H1 (cell line): ENCODE measurements at places on chromosomes 1 and 21.

- no peaks in the 10 kb centered on the region for H3K4me1 ChIP-seq
- H3K27ac ChIP-seq, result no peak overlapping the region
- no peak overlapping the region for H3K4me3 ChIP-seq
- DNase-seq, result no peak
Observed at GRCh38 chr1:4126731-4127591, 226.9 kb upstream of the C1orf174 start.

- H3K27ac ChIP-seq, result no peak overlapping the region
- no peak overlapping the region for H3K4me3 ChIP-seq
- no peaks in the 10 kb centered on the region for H3K36me3 ChIP-seq
- DNase-seq, result no peak
Observed at GRCh38 chr1:208149776-208150514, 94.2 kb downstream of the PLXNA2 start.

- H3K27me3 ChIP-seq, result no peaks in the 10 kb centered on the region
- DNase-seq, result no peak
- H3K27ac ChIP-seq, result no peak overlapping the region
- H3K4me3 ChIP-seq, result no peak overlapping the region
- H3K4me1 ChIP-seq, result no peaks in the 10 kb centered on the region
- H3K36me3 ChIP-seq, result peaks cover under 1% of the 10 kb centered on the region; the same call in 1 of the 2 replicates
Observed at GRCh38 chr1:40751802-40752201, 31.8 kb upstream of the KCNQ4 start.

- H3K4me3 ChIP-seq, result no peak overlapping the region
- no peaks in the 10 kb centered on the region; the same call in 1 of the 2 replicates for H3K4me1 ChIP-seq
- no peaks in the 10 kb centered on the region for H3K36me3 ChIP-seq
- no peak overlapping the region for H3K27ac ChIP-seq
Observed at GRCh38 chr1:153353226-153353947, 4.3 kb upstream of the S100A9 start.

DNA sequence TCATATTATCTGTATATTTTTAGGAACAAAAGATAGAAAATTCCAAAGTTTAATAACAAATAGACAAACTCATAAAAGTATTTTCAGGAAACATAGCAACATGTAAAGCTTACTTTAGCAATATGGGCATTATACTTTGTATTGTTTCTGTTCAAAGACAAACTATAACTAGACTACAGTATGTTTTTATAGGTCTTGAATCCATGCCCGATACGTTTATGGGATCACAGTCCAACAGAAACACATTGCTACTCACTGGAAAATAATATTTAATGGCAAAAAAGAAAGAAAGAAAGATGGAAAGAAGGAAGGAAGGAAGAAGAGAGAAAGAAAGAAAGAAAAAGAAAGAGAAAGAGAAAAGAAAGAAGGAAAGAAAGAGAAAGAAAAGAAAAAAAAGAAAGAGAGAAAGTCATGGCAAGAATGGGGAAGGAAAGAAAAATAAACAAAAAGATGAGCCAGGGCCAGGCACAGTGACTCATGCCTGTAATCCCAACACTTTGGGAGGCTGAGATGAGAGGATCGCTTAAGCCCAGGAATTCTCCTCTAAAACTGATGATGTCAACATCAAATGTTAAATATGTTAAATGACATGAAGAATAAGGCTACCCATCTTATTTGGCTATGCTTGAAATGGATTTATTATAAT, 32.7 kb downstream of the TM2D1 start:
- H3K4me3 ChIP-seq, result no peak overlapping the region
- no peaks in the 10 kb centered on the region for H3K27me3 ChIP-seq
- no peaks in the 10 kb centered on the region for H3K36me3 ChIP-seq
- no peak for DNase-seq
- H3K4me1 ChIP-seq, result no peaks in the 10 kb centered on the region

- H3K27me3 ChIP-seq, result no peaks in the 10 kb centered on the region
- H3K36me3 ChIP-seq, result no peaks in the 10 kb centered on the region
- DNase-seq, result no peak
Observed at GRCh38 chr21:44433791-44434567, 21.3 kb upstream of the LRRC3 start.

DNA sequence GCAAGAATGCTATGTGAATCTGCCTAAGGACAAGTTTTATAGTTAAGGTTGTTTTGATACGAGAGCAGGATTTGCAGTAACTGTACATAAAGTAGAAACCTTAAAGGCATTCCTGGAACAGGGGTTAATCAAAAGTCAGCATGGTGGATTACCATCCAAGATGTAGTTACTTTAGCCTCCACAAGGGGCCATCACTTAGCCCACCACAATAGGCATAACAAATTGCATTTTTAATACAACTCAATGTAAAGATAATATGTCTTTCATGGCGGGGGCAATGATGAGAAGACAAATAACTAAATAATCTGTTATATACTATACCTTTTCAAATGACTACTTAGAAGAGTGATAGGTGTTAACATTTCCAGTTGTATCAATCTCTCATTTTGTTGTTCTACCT, 611.2 kb upstream of the ADGRL4 start:
- H3K4me1 ChIP-seq, result no peaks in the 10 kb centered on the region
- DNase-seq, result no peak
- no peak overlapping the region for H3K27ac ChIP-seq
- H3K36me3 ChIP-seq, result no peaks in the 10 kb centered on the region
- H3K27me3 ChIP-seq, result no peaks in the 10 kb centered on the region
- H3K4me3 ChIP-seq, result no peak overlapping the region

GRCh38 chr1:1085911-1086841, 12.1 kb upstream of the RNF223 start:
- no peak overlapping the region for H3K4me3 ChIP-seq
- no peaks in the 10 kb centered on the region for H3K36me3 ChIP-seq

DNA sequence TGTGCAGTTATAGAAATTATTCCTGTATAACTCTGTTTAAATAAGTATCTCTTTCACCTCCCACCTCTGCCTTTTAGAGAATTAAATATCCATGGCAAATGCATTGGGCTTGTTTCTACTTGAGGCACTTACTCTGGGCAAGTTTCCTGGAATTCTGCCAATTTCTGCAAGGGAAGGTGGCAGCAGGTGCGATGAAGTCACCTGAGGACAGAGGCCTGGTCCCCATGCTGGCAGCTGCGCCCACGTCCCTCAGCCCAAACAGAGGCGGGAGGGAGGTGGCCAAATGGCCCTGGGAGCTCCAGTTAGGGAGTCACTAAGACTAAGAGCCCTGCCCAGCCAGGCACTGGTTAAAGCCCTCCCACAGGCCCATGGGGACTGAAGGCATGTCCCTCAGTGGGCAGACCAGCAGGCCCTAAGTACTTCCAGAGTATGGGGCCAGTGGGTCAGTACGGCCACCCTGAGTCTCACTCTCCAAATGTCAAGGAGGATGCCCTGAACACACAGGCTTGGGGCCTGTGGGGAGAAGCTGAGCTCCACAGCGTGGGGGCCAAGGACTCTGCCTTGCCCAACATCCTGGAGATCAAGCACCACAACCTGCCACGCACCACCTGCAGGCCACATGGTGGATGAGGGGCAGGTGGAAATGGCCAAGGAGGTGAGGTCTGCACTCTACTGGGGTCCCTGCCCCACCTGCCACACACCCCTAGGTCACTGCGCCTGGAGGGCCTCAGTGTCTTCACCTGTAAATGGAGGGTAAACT, 19.4 kb downstream of the ACOT7 start:
- H3K4me1 ChIP-seq, result peaks cover 2% of the 10 kb centered on the region; the same call in 1 of the 2 replicates
- DNase-seq, result no peak
- H3K36me3 ChIP-seq, result no peaks in the 10 kb centered on the region
- H3K4me3 ChIP-seq, result no peak overlapping the region

DNA sequence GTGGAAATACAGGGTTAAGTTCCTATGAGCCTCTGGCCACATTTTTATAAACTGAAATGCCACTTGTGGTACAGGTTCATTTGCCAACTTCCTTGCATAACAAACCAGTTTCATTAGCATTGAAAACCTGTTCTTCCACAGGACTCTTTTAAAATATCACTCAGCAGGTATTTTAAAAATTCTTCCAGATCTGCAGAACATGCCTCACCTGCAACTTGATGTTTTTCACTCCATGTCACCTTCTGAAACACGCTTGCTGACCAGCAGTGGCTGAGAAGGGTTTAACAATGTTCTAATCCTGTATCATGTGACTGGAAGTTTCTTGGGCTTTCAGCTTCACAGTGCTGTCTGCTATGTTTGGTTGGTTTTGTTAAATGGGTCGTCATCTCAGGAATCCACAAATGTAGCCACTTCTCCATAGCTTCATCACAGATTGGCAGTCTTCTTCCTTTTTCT, 17.6 kb upstream of the CBR3 start:
- H3K4me1 ChIP-seq, result no peaks in the 10 kb centered on the region
- no peak overlapping the region for H3K27ac ChIP-seq
- no peak overlapping the region for H3K4me3 ChIP-seq
- H3K36me3 ChIP-seq, result no peaks in the 10 kb centered on the region; the same call in 1 of the 2 replicates
- no peaks in the 10 kb centered on the region for H3K27me3 ChIP-seq

GRCh38 chr1:121587777-121588176, 403.0 kb downstream of the SRGAP2C start:
- no peaks in the 10 kb centered on the region for H3K27me3 ChIP-seq
- H3K4me3 ChIP-seq, result no peak overlapping the region
- H3K4me1 ChIP-seq, result peaks cover 9% of the 10 kb centered on the region; the same call in 1 of the 2 replicates
- no peak for DNase-seq
- H3K27ac ChIP-seq, result no peak overlapping the region

DNA sequence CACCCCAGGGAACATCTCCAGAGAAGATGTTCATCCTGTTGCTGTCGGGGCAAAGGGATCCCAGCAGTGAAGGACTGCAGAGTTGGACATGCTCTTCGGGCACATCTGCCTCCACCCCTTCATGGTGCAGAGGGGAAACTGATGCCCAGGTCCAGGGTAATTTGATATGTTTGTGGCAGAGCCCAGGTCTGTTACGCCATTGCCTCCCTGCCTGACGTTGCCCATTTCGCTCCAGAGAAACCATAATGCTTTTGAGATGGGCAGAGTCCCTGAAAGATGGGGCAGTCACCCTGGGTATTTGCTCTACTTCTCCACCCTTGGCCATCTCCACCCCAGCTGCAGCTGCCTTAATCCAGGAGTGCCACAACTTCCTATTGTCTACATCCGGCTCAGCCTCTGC, 290.4 kb upstream of the POU3F1 start:
- no peaks in the 10 kb centered on the region for H3K27me3 ChIP-seq
- H3K4me3 ChIP-seq, result no peak overlapping the region
- peaks cover 6% of the 10 kb centered on the region; the same call in 1 of the 2 replicates for H3K4me1 ChIP-seq
- H3K27ac ChIP-seq, result no peak overlapping the region
- no peak for DNase-seq

GRCh38 chr21:29115899-29116298, 14.5 kb upstream of the MAP3K7CL start:
- no peaks in the 10 kb centered on the region for H3K27me3 ChIP-seq
- H3K36me3 ChIP-seq, result no peaks in the 10 kb centered on the region
- no peak for DNase-seq
- no peak overlapping the region for H3K27ac ChIP-seq
- no peak overlapping the region for H3K4me3 ChIP-seq

DNA sequence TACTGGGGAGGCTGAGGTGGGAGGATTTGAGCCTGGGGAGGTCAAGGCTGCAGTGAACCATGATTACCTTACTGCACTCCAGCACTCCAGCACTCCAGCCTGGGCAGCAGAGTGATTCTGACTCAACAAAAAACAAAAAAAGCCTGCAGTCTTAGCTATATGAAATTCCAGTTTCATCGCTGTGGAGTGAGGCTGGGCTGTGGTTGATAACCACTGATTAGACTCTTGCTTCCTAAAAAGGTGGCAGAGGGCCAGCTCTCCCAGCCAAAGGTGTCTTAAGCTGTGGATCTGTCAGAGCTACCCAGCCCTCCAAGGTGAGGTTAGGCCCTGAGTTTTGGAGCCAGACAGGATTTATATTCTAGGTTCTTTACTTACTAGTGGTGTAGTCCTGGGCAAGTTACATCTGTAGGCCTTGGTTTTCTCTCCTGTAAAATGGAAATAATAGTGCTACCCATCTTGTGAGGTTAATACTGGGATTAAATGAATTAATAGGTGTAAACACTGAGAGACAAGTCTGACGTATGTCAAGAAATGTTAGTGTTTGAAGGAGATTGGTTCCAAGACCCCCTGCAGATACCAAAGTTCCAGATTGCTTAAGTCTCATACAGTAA, 35.9 kb downstream of the TMCC2 start:
- H3K4me3 ChIP-seq, result no peak overlapping the region
- no peak for DNase-seq

GRCh38 chr1:43464681-43465504, 11.2 kb upstream of the HYI start:
- H3K27me3 ChIP-seq, result no peaks in the 10 kb centered on the region
- no peaks in the 10 kb centered on the region for H3K36me3 ChIP-seq
- H3K27ac ChIP-seq, result no peak overlapping the region
- no peak overlapping the region for H3K4me3 ChIP-seq
- H3K4me1 ChIP-seq, result no peaks in the 10 kb centered on the region

- peaks cover 14% of the 10 kb centered on the region for H3K4me1 ChIP-seq
- no peaks in the 10 kb centered on the region for H3K36me3 ChIP-seq
- peak overlapping the region; percentile 67 for H3K4me3 ChIP-seq
- H3K27ac ChIP-seq, result peak overlapping the region; percentile 99
Observed at GRCh38 chr1:91501523-91501851, 836 bp downstream of the CDC7 start.

GRCh38 chr21:19523746-19524145, 1120.2 kb upstream of the TMPRSS15 start:
- no peaks in the 10 kb centered on the region for H3K4me1 ChIP-seq
- no peak overlapping the region for H3K27ac ChIP-seq
- H3K4me3 ChIP-seq, result no peak overlapping the region
- H3K27me3 ChIP-seq, result no peaks in the 10 kb centered on the region
- H3K36me3 ChIP-seq, result no peaks in the 10 kb centered on the region

DNA sequence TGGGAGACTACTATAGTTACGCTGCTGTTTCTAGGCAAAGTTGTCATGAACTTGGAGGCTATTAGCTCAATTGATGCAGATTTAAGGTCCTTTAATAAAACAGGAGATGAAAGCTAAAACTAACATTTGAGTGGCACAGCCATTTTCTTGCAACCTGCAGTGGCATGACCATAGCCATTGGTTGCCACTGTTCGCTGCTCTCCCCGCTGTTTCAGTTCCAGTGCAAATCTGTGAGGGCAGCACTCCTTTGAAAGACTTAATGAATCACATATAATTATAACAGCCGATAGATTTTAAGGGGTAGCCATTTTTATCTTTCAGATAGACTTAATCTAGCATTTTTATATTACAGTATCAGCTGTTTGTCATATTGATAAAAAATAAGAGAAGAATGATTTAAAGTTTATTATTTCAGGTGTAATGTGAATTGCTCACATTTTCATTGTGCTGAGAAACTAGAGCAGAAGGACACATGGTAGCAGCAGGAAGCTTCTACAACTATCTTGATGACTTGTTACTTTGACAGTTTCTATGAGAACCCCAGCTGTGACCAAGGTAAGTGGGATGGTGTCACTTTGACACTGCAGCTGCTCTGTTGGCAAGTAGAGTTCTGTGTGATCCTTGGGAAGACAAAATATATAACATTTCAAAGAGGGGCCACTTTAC, 203.7 kb downstream of the PLA2G4A start:
- H3K4me1 ChIP-seq, result no peaks in the 10 kb centered on the region
- H3K27ac ChIP-seq, result no peak overlapping the region
- DNase-seq, result no peak
- H3K4me3 ChIP-seq, result no peak overlapping the region

GRCh38 chr1:204889681-204890383, 19.2 kb downstream of the NFASC start:
- H3K4me3 ChIP-seq, result no peak overlapping the region
- no peak overlapping the region for H3K27ac ChIP-seq
- H3K36me3 ChIP-seq, result no peaks in the 10 kb centered on the region
- no peak for DNase-seq
- H3K4me1 ChIP-seq, result no peaks in the 10 kb centered on the region
